ENCODE measurements at places on chromosomes 3 and 15. TPM values are rescaled to one million over a fixed set of nuclear protein-coding genes. Genes with fewer than 3 reads are reported as not detected.

- no peak for DNase-seq
Observed at GRCh38 chr3:132569153-132569552, 27.9 kb upstream of the ACKR4 start.

Gene ZBBX
- not detected for total RNA-seq

DNA sequence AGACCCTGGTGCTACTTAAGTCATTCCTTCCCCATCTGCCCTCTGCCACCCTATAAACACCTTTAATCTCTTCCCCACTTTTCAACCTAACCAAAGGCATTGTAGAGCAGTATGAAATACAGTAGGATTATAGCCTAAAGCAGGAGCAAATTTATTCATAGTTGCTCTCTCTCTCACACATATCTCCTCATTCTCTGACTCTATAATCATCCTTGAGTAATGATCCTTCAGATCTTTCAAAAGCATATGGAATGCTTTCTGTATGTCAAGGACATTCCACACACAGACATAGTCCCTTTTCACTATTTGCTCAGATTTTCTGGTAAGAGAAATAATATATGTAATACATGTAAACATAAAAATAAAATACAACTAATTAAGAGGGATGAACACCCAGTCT lies 54.1 kb downstream of the TRPC1 start:
- no peak for DNase-seq

Gene ANKRD63
- 0.65 TPM for total RNA-seq

- DNase-seq, result no peak
Observed at GRCh38 chr15:48221885-48222284, 15.8 kb downstream of the SLC12A1 start.

GRCh38 chr3:151879679-151880415 lies 6.4 kb downstream of the SUCNR1 start:
- no peak for DNase-seq

DNA sequence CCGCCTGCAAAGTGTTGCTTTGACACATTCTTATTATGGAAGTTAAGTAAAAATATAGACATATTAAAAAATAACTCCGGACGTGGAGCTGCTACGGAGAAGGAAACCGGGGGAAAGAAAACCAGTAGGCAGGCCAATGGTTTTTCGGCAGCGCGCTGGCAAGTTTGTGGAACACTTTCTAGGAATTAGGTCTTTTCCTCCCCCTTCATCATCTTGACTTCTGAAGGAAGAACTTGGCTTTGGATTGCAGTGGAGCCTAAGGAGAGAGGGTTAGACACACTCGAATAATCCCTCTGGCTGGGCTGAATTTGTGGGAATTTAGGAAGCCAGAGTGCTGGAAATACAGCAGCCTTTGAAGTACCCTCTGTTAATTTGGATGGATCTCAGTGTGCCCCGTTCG lies 317 bp downstream of the ROBO2 start:
- no peak for DNase-seq

GRCh38 chr15:94404733-94405283 lies 173.4 kb downstream of the MCTP2 start:
- no peak for DNase-seq

- DNase-seq, result no peak
Observed at GRCh38 chr15:36075333-36075732, 504.1 kb upstream of the CDIN1 start.

Gene PTPRG
- 29.7 TPM for total RNA-seq

Gene CCR9
- total RNA-seq, result not detected

Gene CPB1
- total RNA-seq, result not detected

GRCh38 chr3:52026041-52026440 lies 30.3 kb downstream of the DUSP7 start:
- DNase-seq, result no peak

DNA sequence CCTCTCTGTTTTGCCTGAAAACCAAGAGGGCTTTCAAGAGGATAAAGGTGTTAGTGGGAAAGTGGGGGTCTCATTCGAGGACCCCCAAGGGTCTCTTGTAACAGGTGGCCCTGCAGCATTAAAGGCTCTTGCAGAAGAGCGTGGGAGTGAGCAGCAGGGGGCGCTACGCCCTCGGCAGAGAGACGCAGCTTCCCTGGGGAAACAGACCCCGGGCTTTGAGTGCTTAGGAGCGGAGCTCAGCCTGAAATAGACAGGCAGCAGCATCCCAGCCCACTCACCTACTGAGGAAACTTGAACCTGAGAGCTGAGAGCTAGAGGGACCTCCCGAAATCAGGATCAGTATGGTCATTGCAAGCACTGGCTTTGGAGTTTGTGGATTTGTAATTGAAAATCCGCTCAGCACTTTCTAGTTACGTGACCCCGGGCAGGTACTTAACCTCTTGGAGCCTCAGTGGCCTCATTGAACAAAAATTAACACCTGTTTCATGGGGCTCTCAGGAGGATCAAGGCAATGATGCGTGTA lies 25.7 kb downstream of the RPLP1 start:
- peak; percentile 66 for DNase-seq

Gene ITGB5
- total RNA-seq, result 112 TPM

DNA sequence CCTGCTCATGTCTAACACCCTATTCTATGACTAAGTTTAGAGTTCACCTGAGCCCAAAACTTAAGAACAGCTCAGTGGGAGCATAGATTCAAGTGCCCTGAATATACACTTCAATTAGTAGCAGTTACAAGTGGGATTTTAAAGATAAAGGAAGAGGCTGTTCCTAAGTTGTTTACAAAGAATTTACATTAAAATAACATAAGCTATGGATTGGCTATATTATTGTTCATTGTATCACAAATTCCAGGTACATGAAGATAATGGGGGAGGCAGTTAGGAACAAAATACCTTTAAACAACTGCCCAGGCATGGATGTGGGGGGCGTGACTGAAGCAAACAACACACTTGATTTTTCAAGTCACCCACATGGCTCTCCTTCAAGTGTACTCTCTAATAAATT lies 52.7 kb downstream of the ROPN1B start:
- DNase-seq, result no peak

Measured in Right ventricle myocardium superior (tissue), 1 donor.